ENCODE measurements at places on chromosomes 1 and 21. TPM values are rescaled to one million over a fixed set of nuclear protein-coding genes. Genes with fewer than 3 reads are reported as not detected.

- peak; percentile 77 for DNase-seq
These were observed 18.8 kb downstream of the LAMB3 start for GRCh38 chr1:209633335-209633997.

The METTL13 gene
- 87.6 TPM for total RNA-seq

DNA sequence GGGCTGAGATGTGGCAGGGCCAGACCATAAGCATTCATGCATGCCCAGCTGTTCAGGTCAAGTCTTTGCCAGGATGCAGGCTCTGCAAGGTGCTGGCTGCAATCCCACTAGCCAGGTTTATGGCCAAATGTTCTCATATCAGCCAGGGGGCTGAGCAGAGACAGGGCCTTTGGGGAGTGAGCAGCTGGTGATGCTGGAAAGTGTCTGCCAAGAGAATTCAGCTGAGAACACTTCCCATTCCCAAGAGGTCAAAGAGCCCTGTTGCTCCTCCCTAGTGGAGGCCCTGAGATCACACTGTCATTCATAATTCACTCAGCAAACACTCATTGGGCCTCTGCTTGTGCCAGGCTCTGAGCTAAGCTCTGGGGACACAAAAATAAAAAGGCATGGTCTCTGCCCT is 150.3 kb downstream of the DMRTA2 start:
- DNase-seq: no peak

The MYCL gene
- total RNA-seq: 0.40 TPM

- no peak for DNase-seq
These were observed 10.1 kb downstream of the NEK7 start for GRCh38 chr1:198166900-198167299.

The NEXN gene
- 4.2 TPM for total RNA-seq

DNA sequence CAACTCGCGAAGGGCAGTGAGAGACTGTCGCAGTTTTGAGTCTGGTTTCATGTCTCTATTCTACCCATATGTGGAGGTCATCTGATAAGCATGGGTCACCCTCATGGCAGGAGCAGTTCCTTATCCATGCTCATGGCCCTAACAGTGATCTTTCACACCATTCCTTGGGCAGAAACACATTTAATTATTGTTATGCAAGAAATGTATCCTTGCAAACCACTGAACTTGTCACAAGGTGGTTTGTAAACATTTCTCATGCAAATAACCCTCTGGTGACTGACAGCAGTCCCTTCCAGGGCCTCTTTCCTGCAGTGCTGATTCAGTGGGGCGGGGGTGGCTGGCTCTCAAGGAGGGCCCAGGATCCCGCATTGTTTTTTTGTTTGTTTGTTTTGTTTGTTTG is 421.4 kb upstream of the RUNX1 start:
- no peak for DNase-seq

- DNase-seq: no peak
These were observed 1.7 kb upstream of the DNTTIP2 start for GRCh38 chr1:93880731-93881130.

DNA sequence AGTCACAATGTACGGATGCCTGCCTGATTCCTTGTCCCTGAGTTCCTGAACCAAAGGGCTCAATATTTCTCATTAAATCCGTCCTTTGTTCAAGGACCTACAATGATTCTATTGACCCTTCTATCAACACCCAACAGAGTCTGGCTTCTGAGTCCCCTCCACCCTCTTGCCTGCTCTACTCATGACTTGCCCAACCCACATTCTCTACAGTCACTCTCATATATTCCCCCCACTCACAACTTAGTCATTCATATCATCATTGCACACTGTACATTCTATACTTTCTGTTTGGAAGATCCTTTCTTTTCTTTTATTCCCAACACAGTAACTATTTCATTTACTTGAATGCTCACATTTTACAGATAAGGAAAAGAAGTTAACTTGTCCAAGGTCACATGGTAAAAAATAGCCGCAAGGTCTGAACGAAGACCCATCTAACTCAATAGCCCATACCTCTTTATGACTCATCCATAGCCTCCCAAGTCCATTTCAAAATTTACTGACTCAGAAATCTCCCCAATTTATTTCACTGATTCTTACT is 3.6 kb downstream of the OTUD7B start:
- DNase-seq: peak; percentile 61

GRCh38 chr1:30291526-30291925 is 431.9 kb downstream of the MATN1 start:
- DNase-seq: no peak

DNA sequence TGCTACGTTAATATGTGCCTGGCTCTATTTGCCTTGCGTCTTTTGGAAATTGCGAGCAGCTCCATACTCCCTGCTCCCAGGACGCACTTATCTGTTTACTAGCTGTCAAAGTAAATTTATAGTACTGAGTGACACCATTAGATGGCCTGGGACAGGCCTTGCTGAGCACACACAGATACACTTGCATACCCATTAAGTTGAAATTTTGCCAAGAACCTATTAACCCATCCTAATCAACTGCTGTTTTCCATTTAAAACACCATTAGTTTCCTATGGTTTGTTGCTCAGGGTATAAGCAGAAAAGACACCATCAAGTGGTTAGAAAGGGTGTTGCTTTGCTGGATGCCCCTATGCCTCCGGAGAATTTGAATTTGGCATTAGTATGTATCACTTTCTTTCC is 187.3 kb downstream of the SLC44A5 start:
- DNase-seq: no peak

DNA sequence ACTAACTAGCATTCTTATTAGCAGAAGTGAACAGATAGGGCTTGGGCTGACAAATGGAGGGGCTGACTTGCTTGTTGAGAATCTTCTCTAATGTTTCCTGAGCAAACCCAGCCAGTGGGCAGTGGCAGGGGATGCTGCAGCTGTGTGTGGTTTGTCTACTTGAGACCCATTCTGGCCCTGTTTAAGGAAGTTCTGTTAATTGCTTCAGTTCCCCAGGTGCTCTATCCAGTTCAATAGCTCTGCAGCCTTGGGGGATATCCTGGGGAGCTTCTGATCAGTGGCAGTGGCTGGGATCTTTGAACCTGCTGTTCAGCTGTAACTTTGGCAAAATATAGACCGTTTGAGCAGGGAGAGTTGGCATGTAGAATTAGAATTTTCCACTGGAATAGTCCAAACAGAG is 137.4 kb downstream of the ZNF326 start:
- no peak for DNase-seq

DNA sequence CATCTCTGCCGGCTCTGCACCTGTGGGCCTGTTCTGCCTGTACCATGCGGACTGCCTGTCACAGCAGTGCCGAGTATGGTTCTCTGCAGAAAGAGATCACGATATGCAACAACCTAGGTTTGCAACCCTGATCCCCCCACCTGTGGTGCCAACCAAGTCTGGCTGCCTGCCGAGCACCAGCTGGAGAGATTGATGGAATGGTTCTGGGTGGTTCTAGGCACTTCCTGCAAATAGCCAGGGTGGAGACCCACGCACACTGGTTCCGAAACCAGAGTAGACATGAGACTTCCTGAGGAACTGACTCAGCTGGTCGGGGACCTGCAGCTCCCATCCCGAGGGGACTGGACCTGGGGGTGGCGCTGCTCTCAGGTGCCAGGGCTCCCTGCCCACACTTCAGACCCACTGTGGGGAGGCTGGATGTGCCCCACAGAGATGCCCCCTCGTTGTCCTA is 5.4 kb downstream of the TPRG1L start:
- no peak for DNase-seq

GRCh38 chr1:19219451-19219850 is 9.4 kb upstream of the UBR4 start:
- no peak for DNase-seq

DNA sequence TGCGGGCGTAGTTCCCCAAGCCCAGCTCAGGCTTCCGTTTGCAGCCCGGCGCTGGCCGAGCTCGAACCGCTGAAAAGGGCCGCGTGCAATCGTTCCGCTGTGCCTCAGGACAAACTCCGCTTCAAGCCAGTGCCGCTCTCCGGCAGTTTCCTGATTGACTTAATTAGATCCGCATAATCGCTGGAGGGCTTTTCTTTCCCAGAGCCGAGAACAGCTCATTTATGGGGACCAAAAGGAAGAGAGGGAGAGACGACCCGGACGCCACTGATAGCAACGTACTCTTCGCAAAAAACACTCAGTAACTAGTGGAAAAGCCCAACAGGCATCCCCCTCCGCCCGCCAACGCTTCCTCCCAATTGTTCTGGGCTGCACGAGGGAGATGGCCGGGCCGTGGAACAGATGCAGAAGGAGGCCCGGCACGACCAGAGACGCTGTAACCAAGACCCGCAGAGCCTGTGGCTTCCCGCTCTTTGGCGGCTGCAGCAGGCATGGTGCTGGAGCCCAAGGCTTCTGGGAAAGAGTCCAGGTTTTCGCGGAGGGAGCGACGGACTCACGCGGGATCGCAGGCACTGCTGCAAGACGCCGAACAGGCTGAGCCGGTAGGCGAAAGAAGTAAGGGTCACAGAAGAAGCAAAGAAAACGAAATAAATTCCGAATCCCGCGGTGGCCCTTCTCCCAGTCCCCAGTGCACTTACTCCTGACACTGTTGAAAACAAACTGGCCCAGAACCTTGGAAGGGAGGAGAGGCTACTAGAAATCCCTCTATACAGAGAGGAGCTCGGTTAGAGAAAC is 3.6 kb upstream of the FOXD2 start:
- DNase-seq: no peak

- DNase-seq: no peak
These were observed 432.9 kb downstream of the SETD4 start for GRCh38 chr21:35627462-35627861.

DNA sequence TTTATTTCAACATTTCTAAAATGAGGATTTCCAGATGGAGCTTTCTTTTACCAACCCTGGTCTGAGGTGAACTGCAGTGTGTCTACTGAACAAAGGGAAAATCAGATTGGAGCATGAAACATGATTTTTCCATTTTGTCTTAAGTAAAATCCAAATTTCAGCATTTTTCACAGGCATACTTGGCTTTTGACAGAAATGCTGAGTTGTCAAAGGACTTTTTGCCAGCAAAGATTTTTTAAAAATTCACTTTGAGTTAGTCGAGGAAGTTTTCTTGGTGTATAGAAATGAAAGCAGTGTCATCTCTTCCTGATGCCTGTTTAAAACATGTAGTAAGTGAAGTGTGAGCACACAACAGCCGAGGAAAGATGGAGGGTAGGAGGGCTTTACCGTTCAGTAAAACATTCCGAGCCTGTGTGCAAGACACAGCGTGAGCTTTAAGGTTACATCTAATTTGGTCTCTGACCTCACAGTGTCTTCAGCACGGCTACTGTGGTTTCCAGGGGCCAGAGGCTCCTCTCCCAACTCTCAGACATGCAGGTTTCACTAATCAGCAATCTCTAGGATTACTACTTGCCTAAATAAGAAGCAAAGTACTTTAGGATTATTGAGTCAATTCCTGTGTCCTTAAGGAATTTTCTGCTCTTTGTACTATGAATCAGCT is 45.9 kb downstream of the SAMD13 start:
- no peak for DNase-seq

- no peak for DNase-seq
These were observed 8.5 kb upstream of the NFIA start for GRCh38 chr1:61073871-61074270.

- peak; percentile 53 for DNase-seq
These were observed 12.6 kb downstream of the FALEC start for GRCh38 chr1:150528196-150528595.

Data from HT1080 (cell line).